ENCODE measurements at places on chromosomes 2 and 18.

DNA sequence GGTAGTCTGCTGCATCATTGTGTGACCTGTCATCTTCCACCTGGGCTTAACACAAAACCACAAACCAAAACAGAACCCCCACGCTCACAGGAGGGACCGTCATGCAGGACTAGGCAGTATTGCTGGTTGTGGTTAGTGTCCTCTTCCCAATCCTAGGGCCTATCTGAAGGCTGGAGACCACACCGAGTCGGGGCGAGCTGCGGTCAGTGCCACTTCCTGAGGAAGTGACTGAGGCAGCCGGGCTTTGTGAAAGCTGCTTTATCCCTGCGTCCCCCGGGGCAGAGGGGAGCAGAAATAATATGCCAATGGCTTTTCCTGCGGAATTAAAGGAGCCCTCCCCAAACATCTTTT is 22.9 kb downstream of the ZNF532 start:
- peak; percentile 63 for DNase-seq

- DNase-seq = peak; percentile 53
Observed at GRCh38 chr2:14234911-14235310, 397.6 kb upstream of the LRATD1 start.

DNA sequence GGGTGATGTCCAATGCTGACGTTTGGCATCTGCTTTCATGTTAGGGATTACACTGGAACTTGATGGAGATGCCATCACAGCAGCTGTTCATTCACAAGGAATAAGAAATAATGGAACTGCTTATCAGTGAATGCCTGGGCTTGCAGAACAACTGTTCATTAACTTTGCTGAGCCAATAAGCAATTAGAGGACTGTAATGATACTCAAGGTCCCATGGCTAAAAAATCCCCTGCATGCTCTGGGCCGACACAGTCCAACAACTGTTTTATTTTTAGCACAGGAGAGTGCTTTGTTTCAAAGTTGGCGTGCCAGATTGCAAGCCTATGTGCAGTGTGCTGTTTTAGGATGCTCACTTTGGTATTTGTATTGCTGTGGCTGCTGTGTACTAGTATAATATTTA is 408.0 kb upstream of the RGPD4 start:
- no peak for DNase-seq

DNA sequence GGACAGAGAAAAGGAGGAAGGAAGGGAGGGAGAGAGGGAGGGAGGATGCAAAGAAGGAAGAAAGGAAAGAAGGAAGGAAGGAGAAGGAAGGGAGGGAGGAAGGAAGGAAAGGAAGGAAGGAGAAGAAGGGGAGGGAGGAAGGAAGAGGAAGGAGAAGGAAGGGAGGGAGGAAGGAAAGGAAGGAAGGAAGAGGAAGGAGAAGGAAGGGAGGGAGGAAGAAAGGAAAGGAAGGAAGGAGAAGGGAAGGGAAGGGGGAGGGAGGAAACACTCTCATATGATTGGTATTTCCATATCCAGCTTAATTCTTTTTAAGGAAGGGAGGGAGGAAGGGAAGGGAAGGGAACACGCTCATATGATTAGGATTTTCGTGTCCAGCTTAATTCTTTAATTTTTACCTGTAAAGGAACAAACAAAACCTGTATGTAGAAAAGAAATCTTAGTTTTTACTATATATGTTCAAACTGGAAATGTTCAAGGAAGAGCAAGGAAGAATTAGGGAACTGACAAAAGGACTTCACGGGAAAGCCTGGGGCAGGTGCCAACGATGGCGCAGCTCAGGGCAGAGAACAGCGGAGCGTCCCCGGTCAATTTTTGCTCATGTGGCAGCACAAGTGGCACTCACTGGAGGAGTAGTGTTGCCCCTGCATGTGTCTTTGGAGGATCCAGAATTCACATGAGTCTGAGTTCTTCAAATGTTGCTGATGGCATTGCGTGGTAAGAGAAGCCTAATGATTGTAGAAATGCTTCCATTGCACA is 228.6 kb downstream of the ZNF516 start:
- DNase-seq = no peak

GRCh38 chr18:74204526-74205152 is 56.3 kb downstream of the TIMM21 start:
- no peak for DNase-seq

- no peak for DNase-seq
Observed at GRCh38 chr2:143474586-143474985, 345.4 kb downstream of the ARHGAP15 start.
